Activated naive CD8-positive, alpha-beta T cell treated with anti-CD3 and anti-CD28 coated beads for 36 hours (primary cell): ENCODE measurements at places on chromosomes 5 and 9. TPM values are rescaled to one million over a fixed set of nuclear protein-coding genes. Genes with fewer than 3 reads are reported as not detected.

DNA sequence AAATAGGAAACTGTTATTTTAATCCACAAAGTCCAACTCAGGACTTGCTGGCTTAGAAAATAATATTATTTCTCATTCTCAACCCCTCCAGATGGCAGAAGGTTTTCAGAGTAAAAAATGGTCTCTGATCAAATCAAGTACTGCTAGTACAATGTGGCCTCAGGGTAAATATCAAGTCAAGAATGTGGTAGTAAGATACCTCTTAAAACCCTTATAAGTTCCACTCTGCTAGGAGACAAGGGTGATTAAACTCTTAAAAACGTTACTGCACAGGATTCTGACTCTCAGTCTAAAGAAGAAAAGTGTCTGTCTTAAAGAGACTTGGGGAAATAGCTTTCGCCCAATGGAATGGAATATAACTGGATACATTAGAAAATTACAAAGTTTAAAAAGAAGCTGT, 120.8 kb upstream of the PDE4D start:
- H3K4me3 ChIP-seq = no peak overlapping the region
- no peak overlapping the region for H3K27ac ChIP-seq
- DNase-seq = no peak

DNA sequence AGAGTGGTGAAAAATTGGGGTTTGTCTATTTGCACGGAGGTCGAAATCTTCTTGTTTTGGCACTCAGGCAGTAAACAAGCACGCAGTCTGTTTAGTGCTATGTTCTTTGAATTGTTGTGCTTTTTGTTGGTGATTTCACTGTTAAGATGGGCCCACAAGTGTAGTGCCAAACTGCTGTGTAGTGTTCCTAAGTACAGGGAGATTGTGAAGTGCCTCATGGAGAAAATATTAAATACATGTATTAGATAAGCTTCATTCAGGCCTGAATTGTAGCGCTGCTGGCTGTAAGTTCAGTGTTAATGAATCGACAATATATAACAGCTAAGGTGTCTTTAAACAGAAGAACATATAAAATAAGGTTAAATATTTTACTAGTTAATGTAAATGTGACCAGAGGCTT, 17.3 kb downstream of the SREK1 start:
- no peaks in the 10 kb centered on the region for H3K27me3 ChIP-seq
- H3K4me1 ChIP-seq = peaks cover 9% of the 10 kb centered on the region
- H3K4me3 ChIP-seq = no peak overlapping the region
- peaks cover 24% of the 10 kb centered on the region for H3K36me3 ChIP-seq
- DNase-seq = no peak
- no peak overlapping the region for H3K27ac ChIP-seq

DNA sequence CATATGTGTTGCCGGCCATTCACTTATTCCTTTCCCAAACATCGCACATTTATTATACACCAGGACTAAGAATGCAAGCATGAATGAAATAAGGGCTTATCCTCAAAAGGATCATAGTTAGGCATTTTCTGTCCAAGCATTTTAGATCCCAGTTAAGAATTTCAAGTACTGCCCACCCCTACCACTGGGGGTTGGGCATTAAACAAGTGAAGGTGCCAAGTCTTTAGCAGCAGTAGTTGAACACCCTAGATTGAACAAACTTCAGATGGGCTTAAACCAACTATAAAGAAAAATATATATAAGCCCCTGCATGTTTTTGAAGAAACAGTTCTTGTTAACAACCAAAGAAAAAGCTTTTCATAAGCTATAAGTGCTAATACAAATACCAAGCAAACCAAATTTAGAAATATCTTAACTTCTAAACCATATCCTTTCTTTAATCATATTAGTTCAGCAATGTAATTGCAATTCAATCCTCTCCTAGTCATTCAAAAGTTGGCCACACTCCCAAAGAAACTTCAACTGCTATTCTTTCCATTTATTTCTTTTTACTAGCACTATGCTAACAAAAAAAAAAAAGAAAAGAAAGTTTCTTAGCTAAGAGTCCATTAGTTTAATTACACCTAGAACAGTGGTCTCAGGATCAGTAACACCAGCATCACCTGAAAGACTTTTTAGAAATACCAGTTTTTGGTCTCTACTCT, 149.8 kb downstream of the MLLT3 start:
- peaks cover 23% of the 10 kb centered on the region for H3K4me1 ChIP-seq
- no peak overlapping the region for H3K4me3 ChIP-seq
- DNase-seq = no peak

GRCh38 chr5:149410071-149410470, 31.0 kb upstream of the IL17B start:
- no peaks in the 10 kb centered on the region for H3K27me3 ChIP-seq
- H3K4me3 ChIP-seq = no peak overlapping the region
- DNase-seq = no peak
- no peak overlapping the region for H3K27ac ChIP-seq
- no peaks in the 10 kb centered on the region for H3K36me3 ChIP-seq

- DNase-seq = no peak
- peak overlapping the region; percentile 94 for H3K27ac ChIP-seq
- H3K4me1 ChIP-seq = peaks cover 26% of the 10 kb centered on the region
- peak overlapping the region; percentile 94 for H3K4me3 ChIP-seq
These were observed 661 bp downstream of the PDCL start for GRCh38 chr9:122827761-122828093.

GRCh38 chr5:98275980-98276379, 497.5 kb upstream of the RGMB start:
- no peak overlapping the region for H3K27ac ChIP-seq
- no peak overlapping the region for H3K4me3 ChIP-seq
- no peaks in the 10 kb centered on the region for H3K36me3 ChIP-seq
- no peaks in the 10 kb centered on the region for H3K27me3 ChIP-seq

DNA sequence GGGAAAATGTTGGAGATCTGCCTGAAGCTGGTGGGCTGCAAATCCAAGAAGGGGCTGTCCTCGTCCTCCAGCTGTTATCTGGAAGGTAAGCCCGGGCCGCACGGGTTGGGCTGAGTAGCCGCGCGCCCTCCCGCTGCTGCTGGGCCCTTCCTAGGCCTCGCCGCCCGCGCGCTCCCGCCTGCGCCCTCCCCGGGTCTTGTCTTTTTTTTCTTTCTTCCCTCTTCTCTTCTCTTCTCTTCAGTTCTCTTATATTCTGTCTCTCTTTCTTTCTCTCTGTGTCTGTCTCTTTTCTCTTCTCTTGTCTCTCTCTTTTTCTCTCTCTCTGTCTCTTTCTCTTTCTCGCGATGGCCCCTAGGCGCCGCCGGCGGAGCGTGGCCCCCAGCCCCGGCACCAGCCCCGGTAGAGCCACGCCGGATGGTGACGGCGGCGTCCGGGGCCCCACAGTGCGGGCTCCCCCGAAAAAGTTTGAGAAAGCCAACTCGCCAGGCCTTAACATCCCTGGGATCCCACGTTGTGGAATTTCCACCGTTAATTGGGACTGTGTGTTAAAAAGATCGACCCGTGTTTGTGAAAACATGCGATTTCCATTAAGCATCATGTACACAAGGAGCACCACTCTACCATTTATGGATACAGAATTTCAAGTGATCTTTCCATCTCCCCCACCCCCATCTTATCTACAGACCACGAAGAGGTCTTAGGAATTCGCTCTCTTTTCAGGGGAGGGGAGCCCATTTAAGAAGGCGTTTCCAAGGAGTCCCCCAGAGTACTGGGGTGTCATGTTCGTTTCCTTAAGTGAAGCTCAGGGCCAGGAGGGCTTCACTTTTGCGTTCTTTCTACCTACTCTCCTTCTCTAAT, 616 bp downstream of the ABL1 start:
- peaks cover 29% of the 10 kb centered on the region for H3K4me1 ChIP-seq
- H3K4me3 ChIP-seq = peak overlapping the region; percentile 93
- H3K27me3 ChIP-seq = no peaks in the 10 kb centered on the region
- H3K36me3 ChIP-seq = peaks cover 12% of the 10 kb centered on the region

GRCh38 chr5:33433303-33434240, 7.2 kb upstream of the TARS1 start:
- no peak overlapping the region for H3K27ac ChIP-seq
- no peak for DNase-seq
- peaks cover 2% of the 10 kb centered on the region for H3K4me1 ChIP-seq
- H3K36me3 ChIP-seq = no peaks in the 10 kb centered on the region
- no peak overlapping the region for H3K4me3 ChIP-seq

GRCh38 chr5:39005566-39006232, 68.5 kb downstream of the RICTOR start:
- no peak for DNase-seq
- no peak overlapping the region for H3K4me3 ChIP-seq
- peaks cover 13% of the 10 kb centered on the region for H3K36me3 ChIP-seq
- H3K4me1 ChIP-seq = peaks cover 34% of the 10 kb centered on the region
- H3K27ac ChIP-seq = no peak overlapping the region

DNA sequence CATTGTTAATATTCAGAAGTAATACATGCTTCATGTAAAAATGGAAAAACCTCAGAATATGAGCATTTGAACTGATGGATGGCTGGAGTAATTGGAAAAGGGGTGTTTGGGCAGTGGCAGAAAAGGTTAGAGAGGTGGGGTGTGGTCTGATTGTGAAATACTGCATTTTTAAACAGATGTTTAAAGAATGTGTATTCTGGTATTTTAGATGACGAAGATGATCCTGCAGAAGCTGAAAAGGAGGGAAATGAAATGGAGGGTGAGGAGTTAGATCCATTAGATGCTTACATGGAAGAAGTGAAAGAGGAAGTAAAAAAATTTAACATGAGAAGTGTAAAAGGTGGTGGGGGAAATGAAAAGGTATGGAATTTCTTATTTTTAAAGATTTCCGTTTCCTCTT, 18.8 kb downstream of the DDX46 start:
- H3K4me1 ChIP-seq = no peaks in the 10 kb centered on the region
- H3K27ac ChIP-seq = peak overlapping the region; percentile 21
- no peak overlapping the region for H3K4me3 ChIP-seq
- H3K27me3 ChIP-seq = no peaks in the 10 kb centered on the region
- no peak for DNase-seq

DNA sequence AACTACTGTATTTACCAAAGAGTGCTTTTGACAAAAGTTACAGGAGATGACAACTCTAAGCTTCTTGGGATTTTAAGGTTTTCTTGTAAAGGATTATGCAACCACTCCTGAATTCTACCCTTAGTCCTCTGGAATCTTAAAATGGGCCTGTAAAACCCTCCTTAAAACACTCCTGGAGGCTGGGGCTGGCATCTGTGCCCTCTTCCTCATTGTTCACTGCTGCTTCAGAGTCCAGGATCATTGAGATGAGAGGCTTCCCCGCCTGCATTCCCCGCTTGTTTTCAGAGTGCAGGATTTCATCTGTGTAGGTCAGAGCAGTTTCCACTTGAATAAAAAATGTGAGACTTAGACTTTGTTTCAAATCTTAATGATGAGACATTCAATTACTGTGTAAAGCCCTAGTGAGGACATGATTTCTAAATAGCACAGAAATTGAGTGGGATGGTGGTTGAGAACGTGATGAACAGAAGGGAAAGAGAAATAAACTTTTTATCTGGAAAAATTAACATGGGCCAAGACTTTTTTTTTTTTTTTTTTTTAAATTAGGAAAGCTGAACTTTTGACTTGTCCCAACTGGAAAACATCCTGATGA, 40.4 kb downstream of the PCSK5 start:
- peaks cover 19% of the 10 kb centered on the region for H3K4me1 ChIP-seq
- peaks cover 25% of the 10 kb centered on the region for H3K36me3 ChIP-seq
- H3K27ac ChIP-seq = no peak overlapping the region
- no peak for DNase-seq
- no peak overlapping the region for H3K4me3 ChIP-seq
- no peaks in the 10 kb centered on the region for H3K27me3 ChIP-seq

GRCh38 chr9:108983885-108984284, 29.4 kb downstream of the CTNNAL1 start:
- H3K4me3 ChIP-seq = no peak overlapping the region
- H3K27ac ChIP-seq = no peak overlapping the region
- DNase-seq = no peak
- peaks cover 11% of the 10 kb centered on the region for H3K36me3 ChIP-seq
- H3K4me1 ChIP-seq = no peaks in the 10 kb centered on the region
- no peaks in the 10 kb centered on the region for H3K27me3 ChIP-seq

PCDHB2 gene
- total RNA-seq = not detected

MLLT3 gene
- total RNA-seq = 68.0 TPM

EGR1 gene
- 48.0 TPM for total RNA-seq

MSX2 gene
- not detected for total RNA-seq

PDE6A gene
- total RNA-seq = not detected

FOXI1 gene
- not detected for total RNA-seq
